Panc1 (cell line): ENCODE measurements at places on chromosomes 3 and 15. TPM values are rescaled to one million over a fixed set of nuclear protein-coding genes. Genes with fewer than 3 reads are reported as not detected.
A peak's percentile ranks its signal among the peaks of the same experiment; 100 is the strongest.

GRCh38 chr3:171815973-171816595 is 5.8 kb upstream of the PLD1 start:
- no peak for DNase-seq

DNA sequence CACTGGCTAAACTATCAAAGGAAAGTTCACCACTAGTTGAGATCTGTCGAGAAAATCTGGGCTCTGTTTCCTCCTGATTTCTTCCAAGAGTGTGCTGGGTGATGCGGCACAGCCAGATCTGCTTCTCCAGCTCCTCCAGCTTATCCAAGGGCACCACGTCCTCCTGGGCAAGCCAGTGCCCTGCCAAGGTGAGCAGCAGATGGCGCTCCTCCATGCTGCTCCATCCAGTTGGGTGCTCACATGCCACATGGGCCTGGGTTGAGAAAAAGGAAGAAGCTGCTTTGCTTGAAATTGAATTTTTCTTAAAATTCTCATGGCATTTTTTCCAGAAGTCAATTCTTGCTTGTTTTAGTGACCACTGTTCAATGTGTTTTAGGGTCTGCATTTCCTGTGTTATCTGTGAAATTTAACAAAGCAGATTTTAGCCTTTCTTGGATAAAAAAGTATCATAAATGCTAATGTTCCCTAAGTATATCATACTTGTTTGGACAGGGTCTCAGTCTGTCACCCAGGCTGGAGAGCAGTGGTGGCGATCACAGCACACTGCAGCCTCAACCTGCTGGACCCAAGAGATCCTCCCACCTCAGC is 47.3 kb downstream of the EIF3J start:
- DNase-seq = peak; percentile 36

GRCh38 chr3:72912532-72912931 is 24.7 kb downstream of the GXYLT2 start:
- DNase-seq = no peak

GRCh38 chr3:10442151-10442795 is 63.1 kb downstream of the ATP2B2 start:
- no peak for DNase-seq

GRCh38 chr3:113754494-113755159 is 7.8 kb downstream of the ATP6V1A start:
- DNase-seq = no peak

DNA sequence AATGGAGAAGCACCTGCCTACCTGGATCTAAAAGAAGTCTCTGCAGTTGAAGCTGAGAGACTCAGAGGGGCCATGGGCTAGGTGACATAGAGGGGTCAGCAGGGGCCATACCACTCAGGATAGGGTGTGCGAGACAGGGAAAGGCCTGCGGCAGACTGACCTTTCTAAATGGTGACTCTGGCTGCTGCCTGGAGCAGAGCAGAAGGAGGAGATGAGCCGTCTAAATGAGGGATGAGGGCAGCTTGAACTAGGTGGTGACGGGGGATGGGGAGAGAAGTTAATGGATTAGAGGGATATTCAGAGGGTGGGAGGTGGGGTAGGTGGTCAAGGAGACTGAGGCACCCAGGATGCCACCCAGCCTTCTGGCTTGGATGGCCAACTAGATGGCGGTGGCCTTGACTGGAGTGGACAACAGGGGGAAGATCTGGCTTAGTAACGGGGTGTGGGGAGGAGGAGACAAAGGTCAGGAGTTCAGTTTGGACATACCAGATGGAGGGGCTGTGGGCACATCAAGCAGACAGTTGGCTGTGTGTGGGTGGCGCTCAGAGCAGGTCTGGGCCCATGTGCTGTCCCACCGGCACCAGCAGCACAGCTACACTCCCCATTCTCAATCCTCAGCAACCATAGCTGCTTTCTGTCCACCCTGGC is 3.2 kb upstream of the ITIH1 start:
- DNase-seq = no peak

DNA sequence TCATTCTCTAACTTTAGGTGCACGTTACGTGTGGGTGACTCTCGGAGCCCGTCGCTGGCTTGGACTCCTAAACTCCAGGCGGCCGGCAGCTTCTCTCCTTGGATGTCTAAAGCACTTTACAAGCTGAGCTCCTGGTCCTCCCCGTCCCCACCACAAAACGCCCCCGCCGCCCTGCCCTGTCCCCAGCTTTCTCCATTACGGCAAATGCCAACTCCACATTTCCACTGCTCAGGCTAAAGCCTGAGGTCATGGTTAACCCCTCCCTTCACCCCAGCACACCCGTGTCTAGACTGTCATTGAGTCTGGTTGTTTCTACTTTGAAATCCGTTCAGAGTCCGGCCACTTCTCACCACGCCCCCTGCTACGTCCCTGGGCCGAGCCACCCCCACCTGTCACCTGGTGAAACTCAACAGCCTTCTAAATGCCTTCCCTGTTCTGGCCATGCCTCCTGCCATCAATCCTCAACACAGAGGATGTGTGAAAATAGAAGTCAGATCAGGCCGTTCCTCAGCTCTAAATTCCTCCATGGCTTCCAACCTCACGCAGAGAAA is 8.1 kb upstream of the PCSK6 start:
- DNase-seq = no peak

DNA sequence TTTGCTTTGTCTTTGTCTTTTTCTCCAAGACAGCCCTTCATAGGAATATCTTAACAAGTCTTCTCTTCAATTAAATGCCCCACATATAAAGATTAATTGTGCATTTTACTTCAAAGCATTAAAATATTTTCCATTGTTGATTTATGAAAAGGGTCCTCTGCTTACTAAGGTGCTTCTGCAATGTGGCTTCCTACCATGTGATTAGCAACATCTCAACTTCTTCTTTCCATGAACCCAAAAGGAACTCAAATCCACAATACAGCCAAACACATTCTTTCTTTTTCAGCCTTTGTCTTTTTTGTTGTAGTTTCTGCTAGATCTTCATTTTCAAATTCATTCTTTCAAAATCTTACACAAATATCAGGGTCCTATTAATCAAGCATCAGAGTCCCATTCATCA is 309.2 kb downstream of the NSUN3 start:
- DNase-seq = no peak

- no peak for DNase-seq
Measured at GRCh38 chr15:92101708-92102394, 248.3 kb downstream of the SLCO3A1 start.

GRCh38 chr3:27220166-27220565 is 149.0 kb downstream of the NEK10 start:
- DNase-seq = no peak

DNA sequence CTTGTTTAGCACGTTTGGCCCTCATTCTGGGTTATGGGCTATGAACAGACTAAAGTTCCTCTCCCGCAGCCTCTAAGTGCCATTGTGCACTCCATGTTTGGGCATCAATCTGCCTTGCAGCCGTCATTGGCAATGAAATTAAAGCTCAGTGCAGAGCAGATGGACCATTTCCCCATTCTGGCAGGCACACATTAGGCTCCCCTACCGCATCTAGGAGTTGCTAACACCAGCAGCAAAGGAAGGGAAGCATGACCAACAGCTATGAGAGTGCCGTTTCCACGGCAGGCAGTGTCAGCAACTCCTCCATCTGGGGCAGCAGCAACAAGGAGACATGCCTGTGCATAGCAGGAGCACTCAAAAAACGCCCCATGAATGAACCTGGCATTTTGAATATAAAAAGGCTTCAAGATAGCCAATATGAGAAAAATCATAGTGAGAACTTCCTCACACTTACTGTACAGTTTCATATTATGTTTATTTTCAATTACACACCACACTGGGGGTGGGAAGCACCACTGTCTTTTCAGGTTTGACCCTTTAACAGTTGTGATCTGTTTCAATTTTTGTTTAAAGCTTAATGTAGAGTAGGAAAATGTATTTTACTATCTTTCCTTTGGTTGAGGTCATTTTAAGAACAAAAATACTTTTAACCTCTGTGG is 218.7 kb downstream of the KCNMB2 start:
- no peak for DNase-seq

DNA sequence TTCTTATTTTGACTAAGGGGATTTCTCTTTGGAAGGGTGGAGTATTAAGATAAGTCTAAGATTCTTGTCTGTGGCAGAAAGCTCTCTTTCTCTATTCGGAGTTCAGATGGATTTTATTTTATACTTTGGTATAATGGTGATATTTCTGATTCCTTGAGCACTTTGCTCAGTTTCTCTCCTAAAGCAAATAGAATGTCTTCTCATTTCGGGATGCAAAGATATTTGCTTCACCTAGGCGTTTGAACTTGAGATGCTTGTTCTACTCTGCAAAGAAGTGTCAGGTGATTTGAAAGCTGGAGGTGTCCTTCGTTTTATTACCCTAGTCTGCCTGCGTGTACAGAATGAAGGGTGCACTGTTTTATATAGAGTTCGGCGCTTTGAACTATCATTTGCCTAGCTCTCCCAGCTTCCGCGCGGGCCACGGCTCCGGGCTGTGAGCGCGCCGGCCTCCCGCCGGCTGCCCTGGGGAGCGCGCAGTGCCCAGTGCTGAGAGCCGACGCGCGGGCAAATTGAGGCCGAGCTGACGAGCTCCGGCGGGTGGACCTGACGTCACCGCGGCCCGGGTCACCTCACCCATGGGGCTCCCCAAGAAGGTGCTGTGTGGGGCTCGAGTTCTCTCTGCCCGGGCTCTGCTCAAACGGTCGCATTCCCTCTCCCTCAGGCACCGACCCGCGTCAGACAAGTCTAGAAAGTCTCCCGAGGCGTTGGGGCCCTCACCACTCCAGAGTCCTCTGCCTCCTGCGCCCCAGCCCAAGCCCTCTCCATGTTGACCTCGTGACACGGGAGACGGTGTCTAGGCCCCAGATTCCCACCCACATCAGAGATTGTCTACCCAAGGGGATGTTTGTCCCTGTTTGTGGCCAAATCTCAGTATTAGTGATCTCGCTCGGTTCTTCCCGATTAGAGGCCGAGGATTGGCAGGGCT is 7.5 kb downstream of the SOX2 start:
- no peak for DNase-seq

- DNase-seq = no peak
Measured at GRCh38 chr3:172751175-172751704, 714 bp downstream of the ECT2 start.

- no peak for DNase-seq
Measured at GRCh38 chr3:43872301-43872700, 181.6 kb downstream of the ABHD5 start.

DNA sequence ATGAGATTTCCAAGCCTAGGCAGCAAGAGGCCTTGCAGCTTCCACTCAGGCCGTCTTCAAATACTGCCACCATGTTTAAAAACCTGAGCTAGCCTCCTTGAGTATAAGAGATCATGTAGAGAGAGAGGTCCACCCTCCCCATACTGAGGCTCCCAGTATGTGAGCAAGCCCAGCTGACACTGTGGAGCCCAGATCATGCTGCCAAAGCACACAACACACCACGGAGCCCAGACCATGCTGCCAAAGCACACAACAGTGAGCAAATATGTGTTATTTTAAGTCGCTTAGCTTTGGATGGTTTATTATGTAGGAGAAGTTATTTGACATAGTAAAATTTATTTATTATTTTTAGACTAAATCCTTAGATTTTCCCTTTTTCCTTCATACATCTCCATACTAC is 333.7 kb downstream of the CTNNB1 start:
- DNase-seq = no peak

GRCh38 chr3:8657804-8658305 is 13.3 kb upstream of the SSUH2 start:
- no peak for DNase-seq

DNA sequence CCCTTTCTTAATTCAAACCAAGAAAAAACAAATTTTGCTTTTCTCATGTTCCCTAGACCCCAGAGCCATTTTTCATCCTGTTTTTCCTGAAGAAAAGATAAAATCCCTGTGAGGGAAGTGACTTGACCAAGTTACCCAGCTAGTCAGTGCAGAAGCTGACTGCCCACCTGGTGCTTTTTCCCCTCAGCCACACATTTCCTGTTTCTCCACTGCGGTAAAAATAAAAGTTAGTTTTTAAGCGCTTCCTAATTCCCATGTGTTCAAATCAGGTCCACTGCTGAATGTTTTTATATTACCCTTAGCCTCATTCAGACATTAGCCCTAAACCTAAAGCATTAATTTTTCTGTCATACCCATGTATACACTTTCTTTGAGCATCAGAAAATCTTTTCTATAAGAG is 26.1 kb downstream of the PPP2R3A start:
- no peak for DNase-seq

DNA sequence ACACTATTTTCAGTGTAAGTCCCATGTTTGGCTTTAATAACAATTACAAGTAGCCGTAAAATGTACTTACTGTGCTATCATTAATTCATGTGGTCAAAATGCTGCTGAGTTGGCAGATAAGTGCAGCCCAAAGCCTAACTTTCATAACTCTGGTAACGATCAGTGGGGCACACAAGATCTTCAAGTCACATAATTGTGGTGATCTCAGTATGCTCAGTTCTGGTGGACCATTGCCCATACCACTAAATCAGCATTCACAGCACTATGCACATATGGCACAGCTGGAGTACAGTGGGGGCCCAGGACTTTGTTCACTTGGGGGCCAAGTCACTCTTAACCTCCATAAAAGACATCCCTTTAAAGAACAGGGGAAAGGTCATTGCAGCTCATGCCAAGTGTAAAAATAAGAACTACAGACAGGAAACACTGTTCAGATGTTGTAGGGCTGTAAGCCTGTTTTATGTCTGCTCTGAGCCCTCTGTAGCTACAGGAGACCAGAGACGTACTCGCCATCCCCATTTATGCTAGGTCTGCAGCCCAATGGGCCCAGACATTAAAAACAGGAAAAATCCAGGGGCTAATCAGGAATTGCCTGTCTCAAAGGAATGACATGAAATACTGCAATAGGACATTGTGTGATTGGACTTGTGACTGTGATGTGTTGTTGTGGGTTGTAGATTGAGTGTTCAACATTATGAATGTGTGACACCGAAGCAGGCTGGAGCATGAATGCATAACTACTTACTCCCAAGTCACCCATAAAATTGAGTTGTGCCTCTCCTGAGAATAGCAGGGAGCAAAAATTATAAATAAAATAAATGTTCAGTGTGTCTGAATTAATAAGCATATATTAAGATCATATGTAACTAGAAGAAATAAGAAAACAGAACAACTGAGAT is 282.5 kb upstream of the EPHA3 start:
- DNase-seq = no peak

The ARMC8 gene
- 56.0 TPM for total RNA-seq

The RBP2 gene
- not detected for total RNA-seq

The SYNPR gene
- not detected for total RNA-seq

The CPN2 gene
- 0.08 TPM for total RNA-seq

The AMIGO3 gene
- 0.72 TPM for total RNA-seq

The ARGFX gene
- total RNA-seq = not detected

The B3GALNT1 gene
- total RNA-seq = 31.1 TPM

The LPP gene
- 90.0 TPM for total RNA-seq

The EDC3 gene
- total RNA-seq = 45.5 TPM

The DPP8 gene
- total RNA-seq = 36.2 TPM

The ZNF80 gene
- total RNA-seq = not detected

The MYEF2 gene
- 71.3 TPM for total RNA-seq

The HESX1 gene
- total RNA-seq = 1.1 TPM

The TTC21A gene
- total RNA-seq = 7.7 TPM

The AADACL2 gene
- not detected for total RNA-seq

The AP3B2 gene
- 0.95 TPM for total RNA-seq
